ENCODE measurements at places on chromosomes 16 and 17.

DNA sequence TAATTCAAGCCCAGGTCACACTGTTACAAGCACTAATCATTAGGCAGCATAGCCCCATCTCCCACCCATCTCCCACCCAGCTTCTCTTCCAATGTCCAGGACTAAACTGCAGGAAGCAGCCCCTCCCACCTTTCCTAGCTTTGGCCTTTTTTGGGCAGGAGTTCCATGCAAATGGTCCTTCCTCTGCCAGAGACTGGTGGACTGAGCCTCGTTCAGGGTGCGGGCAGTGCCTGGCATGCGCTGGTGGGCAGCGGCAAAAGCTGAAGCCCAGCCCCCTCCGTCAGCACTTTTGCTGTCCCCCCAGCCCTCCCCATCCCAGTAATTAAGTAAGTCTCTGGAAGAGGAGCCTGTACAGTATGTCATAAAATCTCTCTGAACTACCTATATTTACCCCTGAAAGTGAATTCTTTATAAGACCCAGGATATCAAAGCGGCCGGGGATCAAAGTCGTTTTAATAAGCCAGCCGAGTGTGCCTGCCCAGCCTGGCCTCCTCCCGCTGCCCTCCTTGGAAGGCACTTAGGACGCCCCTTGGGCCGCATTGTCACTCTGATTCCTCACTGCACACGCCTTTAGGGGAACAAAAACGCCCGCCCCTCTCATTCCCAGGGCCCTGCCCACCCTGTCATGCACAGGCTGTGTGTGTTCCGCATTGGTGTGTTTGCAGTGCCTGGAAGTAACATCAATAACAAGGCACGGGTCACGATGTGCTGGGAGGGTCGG is 109.9 kb downstream of the IRX5 start:
- DNase-seq, result no peak

DNA sequence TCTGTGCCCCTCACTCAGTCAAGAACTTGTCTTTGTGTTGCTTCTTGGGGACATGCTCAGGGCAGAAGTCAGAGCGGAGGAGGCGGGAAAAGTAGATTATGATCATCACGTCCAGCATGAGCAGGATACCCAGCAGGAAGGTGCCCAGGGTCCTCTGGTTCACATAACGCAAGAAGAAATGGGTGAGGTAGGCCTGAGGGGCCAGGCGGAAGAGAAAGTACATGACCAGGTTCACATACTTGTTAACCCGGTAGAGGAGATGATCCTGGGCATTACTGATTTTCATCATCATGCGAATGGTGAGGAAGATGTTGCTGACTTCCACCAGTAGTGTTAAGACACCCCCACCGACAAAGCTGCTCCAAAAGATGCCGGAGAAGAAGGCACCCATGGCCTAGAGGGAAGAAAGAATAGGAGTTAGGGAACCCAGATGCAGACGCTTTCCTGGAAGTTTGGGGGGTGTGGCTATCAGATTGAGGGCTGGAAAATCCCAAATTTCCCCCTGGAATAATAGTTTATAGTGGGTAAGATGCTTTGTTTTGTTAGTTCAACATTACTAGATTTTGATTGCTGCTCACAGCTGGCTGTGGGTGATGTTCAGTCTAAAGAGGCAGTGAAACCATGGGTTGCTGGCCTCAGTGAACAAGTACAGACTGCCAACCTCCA is 1.4 kb downstream of the TLCD1 start:
- DNase-seq, result no peak

DNA sequence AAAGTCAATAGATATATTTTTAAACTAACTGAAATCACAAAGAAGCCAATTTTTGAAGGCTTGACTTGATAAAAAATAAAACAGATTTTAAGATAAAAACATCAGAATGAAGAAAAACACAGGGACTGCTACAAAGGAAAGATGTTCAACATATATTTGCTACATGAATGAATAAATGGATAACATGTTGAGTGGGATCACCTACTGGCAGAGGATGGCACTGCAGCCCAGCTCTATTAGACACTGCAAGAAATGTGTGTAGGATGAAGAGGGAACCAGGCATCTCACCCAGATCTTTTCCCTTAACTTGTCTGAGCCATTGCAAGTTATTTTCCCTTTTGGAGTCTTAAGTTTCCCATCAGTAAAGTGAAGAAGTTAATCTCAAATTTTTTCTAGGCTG is 4.2 kb downstream of the AIPL1 start:
- DNase-seq, result no peak

DNA sequence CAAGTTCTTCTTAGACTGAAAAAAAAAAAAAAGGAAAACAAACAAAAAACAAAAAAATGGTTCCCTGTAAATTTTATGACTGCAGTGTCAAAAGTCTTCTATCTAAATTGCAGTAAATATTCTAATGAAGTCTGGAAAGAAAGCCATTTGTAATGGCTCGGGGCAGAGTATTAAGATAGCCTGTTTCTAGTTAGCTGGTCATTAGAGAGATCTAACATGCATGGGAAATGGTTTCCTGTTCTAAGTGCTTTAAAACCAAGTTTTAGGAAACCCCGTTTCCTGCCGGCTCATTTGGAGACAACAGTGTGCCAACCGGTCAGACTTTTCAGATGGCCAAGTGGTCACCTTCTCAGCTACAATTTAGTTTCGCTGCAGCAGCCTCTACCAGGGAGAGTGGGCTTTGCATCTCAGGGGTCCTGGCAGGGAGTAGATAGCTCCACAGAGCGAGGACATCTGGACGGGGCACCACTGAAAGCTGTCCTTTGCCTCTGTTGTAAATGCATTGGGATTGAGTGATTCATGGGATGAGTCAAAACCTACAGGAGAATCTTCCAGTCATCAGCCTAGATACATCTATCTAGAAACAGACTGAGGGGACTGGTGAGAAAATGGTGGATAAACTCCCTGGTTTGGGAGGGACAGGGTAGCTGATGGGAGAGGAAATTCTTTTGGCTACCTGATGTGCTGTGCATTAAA is 473.2 kb upstream of the SALL1 start:
- DNase-seq, result no peak

- DNase-seq, result no peak
Observed at GRCh38 chr16:84909476-84910085, 89.8 kb downstream of the CRISPLD2 start.

DNA sequence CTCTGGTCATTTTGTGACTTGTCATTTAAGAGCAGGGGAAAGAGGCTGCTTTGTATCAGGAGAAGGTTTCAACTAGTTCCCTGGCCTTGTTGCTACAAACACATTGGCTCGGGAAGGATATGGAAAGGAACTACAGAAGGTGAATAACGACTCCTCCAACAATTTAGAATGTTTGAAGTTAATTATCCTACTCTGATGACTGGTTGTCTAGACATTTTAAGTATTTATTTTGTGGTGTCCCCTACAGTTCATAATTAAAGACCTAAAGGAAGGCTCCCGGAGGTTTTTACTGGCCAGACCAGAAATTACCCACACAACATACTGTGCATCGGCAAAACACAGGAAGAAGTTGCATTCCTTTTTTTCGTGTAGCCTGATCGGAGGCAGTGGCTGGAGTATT is 515.8 kb upstream of the SALL1 start:
- DNase-seq, result no peak
